ENCODE measurements at places on chromosomes 6 and 20. TPM values are rescaled to one million over a fixed set of nuclear protein-coding genes. Genes with fewer than 3 reads are reported as not detected.

Gene OR2B3
- not detected for total RNA-seq

- no peaks in the 10 kb centered on the region for H3K36me3 ChIP-seq
- no peaks in the 10 kb centered on the region for H3K27me3 ChIP-seq
- no peak overlapping the region for H3K27ac ChIP-seq
- no peak overlapping the region for H3K4me3 ChIP-seq
Observed at GRCh38 chr20:57598060-57598459, 22.2 kb downstream of the ZBP1 start.

- peaks cover 3% of the 10 kb centered on the region for H3K27me3 ChIP-seq
- H3K4me3 ChIP-seq: peak overlapping the region; percentile 19
- H3K36me3 ChIP-seq: no peaks in the 10 kb centered on the region
Observed at GRCh38 chr6:45663251-45664221, 285.8 kb upstream of the SUPT3H start.

DNA sequence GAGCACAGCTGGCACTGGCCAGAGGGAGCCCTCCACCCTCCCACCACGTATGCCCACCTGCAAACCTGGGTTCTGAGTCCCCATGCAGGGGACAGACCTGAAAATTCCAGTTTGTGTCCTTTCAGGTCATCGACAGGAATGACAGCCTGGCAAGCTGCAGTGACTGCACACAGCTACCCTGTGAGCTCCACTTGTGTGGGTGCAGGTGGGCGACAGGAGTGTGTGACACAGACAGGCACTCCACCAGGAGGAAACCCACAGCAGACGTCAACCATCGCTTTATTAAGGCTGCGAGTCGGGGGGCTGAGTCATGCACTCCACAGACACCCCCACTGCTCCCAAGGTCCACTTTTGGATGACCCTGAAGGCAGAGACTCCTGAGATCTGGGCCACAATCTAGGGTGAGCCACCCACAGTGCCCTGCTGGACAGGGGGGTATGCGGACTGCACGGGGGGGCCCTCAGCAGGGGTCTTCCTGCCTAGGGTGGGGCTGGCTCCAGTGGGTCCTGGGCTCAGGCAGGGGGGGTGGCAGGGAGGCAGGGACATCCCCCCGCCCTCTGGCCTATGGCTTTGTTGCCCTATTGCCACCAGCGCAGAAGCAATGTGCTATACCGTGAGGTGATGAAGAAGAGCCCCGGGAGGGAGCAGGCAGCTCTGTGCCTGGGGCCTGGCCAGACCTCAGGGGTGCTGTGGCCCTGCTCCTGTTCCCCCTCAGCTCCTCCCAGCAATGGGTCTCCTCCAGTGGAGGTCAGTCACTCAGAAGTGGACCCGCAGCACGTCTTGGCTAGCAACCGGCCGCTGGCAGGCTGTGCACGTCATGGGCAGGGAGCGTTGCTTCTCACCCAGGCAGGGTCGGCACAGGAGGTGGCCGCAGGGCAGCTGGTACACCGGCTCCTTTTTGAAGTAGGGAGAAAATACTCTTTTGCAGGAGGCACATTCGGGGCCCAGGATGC is 25.1 kb upstream of the AVP start:
- H3K27me3 ChIP-seq: no peaks in the 10 kb centered on the region
- peaks cover 15% of the 10 kb centered on the region for H3K36me3 ChIP-seq
- DNase-seq: no peak
- no peak overlapping the region for H3K27ac ChIP-seq
- no peaks in the 10 kb centered on the region for H3K4me1 ChIP-seq

Gene F13A1
- 21.1 TPM for total RNA-seq

DNA sequence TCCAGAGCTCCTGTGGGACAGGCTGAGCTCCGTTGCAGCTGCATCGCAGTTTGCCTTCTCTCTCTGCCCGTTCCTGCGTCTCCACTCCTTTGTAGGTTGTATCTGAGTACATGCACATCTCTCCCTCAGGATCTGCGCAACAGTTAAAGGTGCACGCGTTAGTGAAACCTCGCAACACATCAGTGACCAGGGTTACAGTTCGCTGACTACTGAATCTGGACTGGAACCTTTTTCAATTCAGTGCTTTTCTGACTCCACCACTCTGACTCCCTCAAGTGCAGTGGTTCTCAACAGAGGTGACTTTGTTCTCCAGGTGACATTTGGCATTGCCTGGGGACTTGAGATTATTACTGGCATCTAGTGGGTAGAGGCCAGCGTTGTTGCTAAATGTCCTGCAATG is 44.0 kb downstream of the UST start:
- no peak overlapping the region for H3K4me3 ChIP-seq
- no peaks in the 10 kb centered on the region for H3K4me1 ChIP-seq
- no peak for DNase-seq
- no peak overlapping the region for H3K27ac ChIP-seq
- no peaks in the 10 kb centered on the region for H3K36me3 ChIP-seq

GRCh38 chr20:61524951-61525666 is 273.0 kb downstream of the CDH4 start:
- H3K27me3 ChIP-seq: no peaks in the 10 kb centered on the region
- H3K4me3 ChIP-seq: no peak overlapping the region
- no peak overlapping the region for H3K27ac ChIP-seq
- H3K4me1 ChIP-seq: no peaks in the 10 kb centered on the region

DNA sequence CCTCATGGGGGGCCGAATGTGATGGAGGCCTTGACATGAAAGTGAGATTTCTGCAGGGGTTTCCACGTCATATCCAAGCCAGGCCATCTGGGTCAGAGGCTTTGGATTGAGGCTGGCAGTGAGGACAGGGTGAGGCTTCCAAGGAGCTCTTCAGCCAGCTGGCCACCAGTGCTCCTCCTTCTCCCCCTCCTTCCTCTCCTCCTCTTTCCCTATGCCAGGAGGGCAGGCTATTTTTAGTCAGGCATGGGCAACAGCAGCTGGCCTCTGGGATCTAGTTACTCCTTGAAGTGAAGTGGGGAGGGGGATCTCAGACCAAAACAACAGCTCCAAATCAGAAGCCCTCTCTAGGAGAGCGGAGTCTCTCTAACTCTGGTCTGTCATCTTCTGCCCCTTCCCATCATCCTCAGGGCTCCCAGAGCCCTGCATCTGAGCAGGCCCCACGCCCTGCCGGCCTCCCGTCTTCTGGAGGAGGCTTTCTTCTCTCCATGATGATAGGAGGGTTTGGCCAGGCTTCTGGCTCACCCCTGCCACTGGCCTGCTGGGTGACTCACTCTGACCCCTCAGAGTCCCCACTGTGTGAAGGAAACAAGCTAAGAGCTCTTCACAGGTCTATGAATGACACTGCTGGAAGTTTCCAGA is 612 bp downstream of the TNNC2 start:
- H3K4me3 ChIP-seq: no peak overlapping the region
- H3K27me3 ChIP-seq: no peaks in the 10 kb centered on the region
- H3K4me1 ChIP-seq: peaks cover 13% of the 10 kb centered on the region
- H3K27ac ChIP-seq: no peak overlapping the region
- DNase-seq: no peak

DNA sequence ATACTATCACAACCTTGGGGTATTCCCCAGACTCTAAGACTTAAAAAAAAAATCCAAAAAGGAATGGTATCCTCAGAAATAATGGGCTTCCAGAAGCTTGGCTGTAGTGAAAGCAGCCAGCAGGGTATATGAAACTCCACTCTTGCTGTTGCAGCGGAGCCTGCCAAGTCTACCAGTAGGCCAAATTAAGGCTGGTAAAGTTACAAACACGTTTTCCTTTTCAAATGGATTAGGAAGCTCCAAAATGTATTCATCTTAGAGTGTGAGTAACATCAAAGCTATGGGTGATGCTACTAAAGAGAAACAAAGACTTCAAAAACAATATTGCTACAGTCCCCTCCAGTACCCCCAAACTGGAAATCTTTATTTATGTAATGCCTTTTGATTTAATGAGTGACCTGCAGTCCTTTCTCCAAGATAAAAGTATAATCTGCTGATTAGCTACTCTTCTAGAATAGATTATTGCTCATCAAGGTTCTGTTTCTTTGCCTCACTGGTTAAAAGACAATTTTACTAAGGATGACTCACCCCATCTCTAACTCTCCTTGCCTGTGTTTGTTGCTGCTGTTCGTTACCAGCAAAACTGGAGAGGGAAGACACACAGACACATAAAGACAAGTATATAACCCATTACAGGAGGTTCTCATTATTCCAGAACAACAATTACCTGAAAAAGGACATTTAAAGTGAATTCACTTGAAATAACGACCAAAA is 84.9 kb downstream of the BTBD9 start:
- no peaks in the 10 kb centered on the region for H3K36me3 ChIP-seq
- H3K4me1 ChIP-seq: no peaks in the 10 kb centered on the region
- H3K27me3 ChIP-seq: no peaks in the 10 kb centered on the region
- no peak overlapping the region for H3K4me3 ChIP-seq

DNA sequence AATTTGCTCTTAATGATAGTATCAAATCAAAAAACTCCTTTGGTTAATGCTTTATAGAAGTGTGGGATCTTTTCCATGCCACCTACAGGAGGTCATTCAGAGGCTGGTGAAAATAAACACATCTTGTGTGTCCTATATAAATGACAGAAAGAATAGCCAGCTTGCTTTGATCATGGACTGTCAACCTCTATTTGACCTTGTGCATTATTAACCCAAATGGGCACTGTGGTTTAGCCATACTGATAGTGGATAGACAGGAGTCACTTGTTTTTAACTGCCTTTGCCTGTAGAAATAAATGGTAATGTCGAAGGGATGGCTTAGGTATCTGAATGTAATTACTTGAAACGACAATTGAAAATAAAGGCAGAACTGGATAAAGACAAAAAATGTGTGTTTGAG is 123.8 kb downstream of the CDKAL1 start:
- H3K4me1 ChIP-seq: no peaks in the 10 kb centered on the region
- DNase-seq: no peak
- no peak overlapping the region for H3K4me3 ChIP-seq
- no peak overlapping the region for H3K27ac ChIP-seq
- peaks cover 2% of the 10 kb centered on the region for H3K36me3 ChIP-seq

Gene ZBTB46
- 0.49 TPM for total RNA-seq

GRCh38 chr20:34240693-34241615 is at the start of gene ASIP:
Gene ASIP (plus strand): TSS chr20:34241423. CDS start chr20:34260375, 18,952 bp downstream.
- no peaks in the 10 kb centered on the region for H3K4me1 ChIP-seq
- H3K4me3 ChIP-seq: no peak within 1 kb of the TSS
- no peak within 1 kb of the TSS for H3K27ac ChIP-seq
- no peaks in the 10 kb centered on the region for H3K36me3 ChIP-seq

Gene EDN1
- total RNA-seq: 1.1 TPM

DNA sequence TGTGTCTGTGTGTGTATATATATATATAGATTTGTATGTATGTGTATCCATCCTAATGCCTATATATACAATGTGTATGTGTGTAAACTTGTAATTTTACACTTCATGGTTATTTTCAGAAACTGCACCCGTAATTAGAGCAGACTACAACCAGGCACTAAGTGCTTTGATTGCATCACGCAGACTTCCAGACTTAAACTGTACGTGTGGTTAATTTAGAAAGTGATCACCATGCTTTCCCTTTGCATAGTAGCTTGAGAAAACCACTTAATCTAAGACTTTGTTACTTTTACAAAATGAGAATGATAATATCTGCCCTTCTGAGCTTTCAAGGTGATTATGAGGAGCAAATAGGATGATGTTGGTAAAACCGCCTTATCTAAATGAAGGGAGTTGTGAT is 50.1 kb upstream of the E2F3 start:
- no peaks in the 10 kb centered on the region for H3K36me3 ChIP-seq
- no peaks in the 10 kb centered on the region for H3K4me1 ChIP-seq
- no peak overlapping the region for H3K27ac ChIP-seq
- H3K4me3 ChIP-seq: no peak overlapping the region
- DNase-seq: no peak
